ENCODE measurements at places on chromosomes 1 and 21.

- DNase-seq = no peak
Measured at GRCh38 chr1:203368624-203369451, 17.9 kb upstream of the FMOD start.

DNA sequence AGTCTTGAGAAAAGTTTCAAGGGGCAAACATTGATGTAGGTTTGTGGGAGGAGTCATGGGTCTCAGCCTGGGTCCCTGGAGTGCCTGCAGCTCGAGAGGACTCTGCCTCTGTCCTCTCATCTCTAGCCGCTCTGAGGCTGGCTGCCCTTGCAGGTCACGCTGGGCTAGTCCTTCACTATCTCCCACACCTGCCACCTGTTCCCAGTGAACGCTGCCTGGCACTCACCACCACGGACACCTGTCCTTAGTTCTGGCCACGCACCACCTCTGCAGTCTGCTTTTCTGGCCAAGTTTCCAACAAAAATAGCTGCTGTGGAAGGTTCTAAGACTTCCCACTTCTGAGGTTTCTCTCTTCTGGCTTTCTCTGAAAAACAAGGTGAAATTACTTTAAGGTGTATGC lies 52.5 kb downstream of the SH3BGR start:
- DNase-seq = no peak

GRCh38 chr1:15412175-15412800 lies 2.6 kb downstream of the EFHD2 start:
- DNase-seq = no peak

GRCh38 chr1:32068957-32069588 lies 3.7 kb upstream of the TMEM39B start:
- DNase-seq = no peak

Measured in spinal cord (tissue), 10 donors.